A549 treated with AZD2906 at 1 μM for 4 hours (cell line): ENCODE measurements at places on chromosomes 11 and 22. TPM values are rescaled to one million over a fixed set of nuclear protein-coding genes. Genes with fewer than 3 reads are reported as not detected.

Gene C22orf42
- not detected in 5 replicates for total RNA-seq

Gene OVOL1
- total RNA-seq, result 0.04 to 0.15 TPM (median 0.10 TPM) in 5 replicates

Gene PKNOX2
- total RNA-seq, result 0.02 TPM in 1 of 5 replicates, not detected in the others

Gene MOGAT2
- not detected in 5 replicates for total RNA-seq

Gene LIF
- 21.0 to 32.4 TPM (median 28.2 TPM) in 5 replicates for total RNA-seq
